Stimulated activated naive CD4-positive, alpha-beta T cell (primary cell): ENCODE measurements at places on chromosomes 6 and 20.

- no peak for DNase-seq
Observed at GRCh38 chr6:36616893-36617521, 22.8 kb downstream of the SRSF3 start.

GRCh38 chr6:121539439-121539838, 104.0 kb downstream of the GJA1 start:
- DNase-seq: no peak

DNA sequence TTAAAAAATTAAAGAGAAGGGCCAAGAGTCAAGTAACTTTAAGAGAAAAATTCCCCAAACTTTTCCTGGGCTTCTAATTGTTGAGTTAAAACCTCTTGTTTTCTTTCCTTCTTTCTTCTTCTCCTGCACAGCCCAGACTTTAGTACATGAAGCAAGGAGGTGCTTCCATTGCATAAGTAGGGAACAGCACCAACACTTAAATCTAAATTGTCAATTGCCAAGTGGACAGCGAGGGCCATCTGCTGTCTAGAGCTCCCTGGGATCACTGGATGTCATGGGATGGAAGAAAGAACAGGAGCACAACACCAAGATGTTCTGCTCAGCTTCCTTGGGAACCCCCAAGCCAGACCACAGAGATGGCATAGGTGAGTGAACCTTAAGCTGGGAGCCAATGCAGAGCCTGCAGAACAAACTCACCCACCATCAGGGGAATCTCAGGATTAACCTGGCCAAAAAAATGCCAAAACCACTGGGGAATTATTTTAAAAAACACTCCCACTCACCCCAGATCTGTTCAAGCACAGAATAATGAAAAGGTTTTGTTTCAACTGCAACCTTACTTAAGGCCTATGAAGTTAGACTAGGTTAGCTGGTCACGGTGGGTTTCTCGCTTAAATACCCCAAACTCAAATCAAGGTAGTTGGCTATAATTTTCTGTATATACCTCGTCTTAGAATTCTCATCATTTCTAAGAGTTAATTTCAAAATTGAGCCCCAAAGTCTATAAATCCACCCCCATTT, 67.8 kb downstream of the TNFRSF21 start:
- no peak for DNase-seq

DNA sequence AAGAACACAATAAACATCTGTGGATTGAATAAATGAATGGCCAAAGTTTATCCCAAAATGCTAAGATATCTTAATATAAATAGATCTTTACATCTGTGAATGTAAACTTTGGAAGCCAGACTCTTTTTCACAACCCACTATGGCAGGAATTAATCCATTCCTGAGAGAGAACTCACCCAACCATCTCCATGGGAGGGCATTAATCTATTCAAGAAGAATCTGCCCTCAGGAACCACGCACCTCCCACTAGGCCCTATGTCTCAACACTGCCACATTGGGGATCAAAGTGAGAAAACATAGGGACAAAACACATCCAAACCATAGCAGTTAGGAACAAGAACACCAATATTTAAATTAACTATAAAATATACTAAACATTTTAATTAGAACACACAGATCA, 3.4 kb downstream of the UBE3D start:
- no peak for DNase-seq

DNA sequence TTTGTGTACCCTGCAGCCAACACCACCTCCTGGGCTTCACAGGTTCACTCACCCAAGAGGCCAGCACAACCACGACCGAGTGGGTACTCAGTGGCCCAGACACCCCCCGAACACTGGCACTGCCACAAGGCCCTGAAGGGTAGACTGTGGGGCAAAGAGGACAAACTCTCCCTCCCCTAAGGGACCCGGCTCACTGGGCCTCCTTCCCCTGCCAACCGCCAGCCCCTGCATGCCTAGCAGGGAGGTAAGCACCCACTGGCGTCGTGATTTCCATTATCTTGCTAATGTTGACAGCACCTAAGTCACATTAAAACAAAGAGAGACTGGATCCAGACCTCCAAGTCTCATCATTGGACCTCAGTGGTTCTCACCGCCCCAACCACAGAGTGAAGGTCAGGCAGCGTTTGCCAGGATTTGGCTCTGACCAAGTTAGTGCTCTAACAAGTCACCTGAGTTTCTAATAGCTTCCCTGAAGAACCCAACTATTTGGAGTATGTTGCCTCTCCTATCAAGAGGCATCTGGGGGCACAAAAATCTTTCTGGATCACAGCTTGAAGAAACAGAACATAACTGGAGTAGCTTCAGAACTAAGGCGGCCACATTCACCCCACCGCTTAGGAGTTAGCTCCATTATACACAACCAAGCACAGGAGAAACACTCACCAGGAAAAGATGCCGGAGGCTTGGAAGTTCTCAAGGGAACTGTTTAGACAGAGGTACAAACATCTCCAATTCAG, 14.0 kb upstream of the APMAP start:
- DNase-seq: no peak

- DNase-seq: no peak
Observed at GRCh38 chr6:132128424-132128823, 177.3 kb upstream of the CCN2 start.

GRCh38 chr6:7106752-7107577, 796 bp upstream of the RREB1 start:
- DNase-seq: peak; percentile 66

DNA sequence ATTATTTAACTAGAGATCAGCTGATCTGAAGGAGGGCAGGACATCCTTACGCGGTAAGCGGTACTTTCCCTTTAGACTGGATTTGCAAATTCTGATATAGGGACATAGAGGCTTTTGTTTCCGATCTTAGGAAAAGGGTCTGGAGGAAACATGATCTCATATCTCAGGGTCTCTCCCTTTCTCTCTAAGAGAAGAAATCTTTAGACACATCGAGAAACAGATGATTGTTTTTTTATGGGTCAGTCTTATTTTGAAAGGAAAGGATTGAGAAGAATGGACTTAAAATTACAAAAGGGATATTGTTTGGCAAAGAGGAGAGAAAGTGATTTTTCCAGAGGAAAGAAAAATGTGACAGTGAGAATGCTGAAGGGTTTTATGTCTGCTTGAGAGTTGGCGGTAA, 83.9 kb upstream of the OGFRL1 start:
- DNase-seq: no peak
